SK-N-DZ (cell line): ENCODE measurements at places on chromosomes 1 and 21.

DNA sequence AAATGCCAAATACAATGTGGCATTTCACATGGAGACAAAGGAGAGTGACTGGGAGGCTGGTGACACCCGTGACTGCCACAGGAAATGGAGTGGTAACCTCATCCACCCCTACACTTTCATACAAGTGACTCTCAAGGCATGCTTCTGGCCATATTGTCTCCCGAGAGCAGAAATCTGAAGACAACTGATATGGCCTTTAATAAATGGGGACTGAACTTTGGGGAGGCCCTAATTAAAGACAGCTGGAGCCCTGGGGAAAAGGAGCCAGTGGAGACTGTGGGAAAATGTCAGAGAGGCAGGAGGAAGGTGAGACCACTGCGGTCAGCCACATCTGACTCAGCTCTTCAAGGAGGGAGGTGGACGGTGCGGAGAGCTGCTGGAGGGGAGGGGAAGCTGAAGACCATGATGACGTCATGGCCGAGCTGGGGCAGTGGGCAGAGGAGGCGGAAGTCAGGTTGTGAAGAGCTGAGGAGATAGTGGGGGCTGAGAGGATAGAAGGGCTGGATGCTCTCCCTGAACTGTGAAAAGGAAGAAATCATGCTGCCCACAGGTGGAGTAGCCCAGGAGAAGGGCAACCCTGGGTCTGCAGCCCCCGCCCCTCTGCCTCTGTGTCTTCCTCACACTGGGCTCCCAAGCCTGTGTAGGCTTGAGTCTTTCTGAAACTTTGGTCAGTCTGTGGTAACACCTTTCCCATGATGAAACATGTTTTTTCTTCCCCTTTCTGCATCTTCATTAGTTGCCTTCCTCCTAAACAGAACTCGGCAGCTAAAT is 14.0 kb upstream of the NCF2 start:
- peak; percentile 28 for DNase-seq

GRCh38 chr1:17606826-17607440 is 67.4 kb downstream of the ARHGEF10L start:
- peak; percentile 55 for DNase-seq

- DNase-seq, result no peak
These were observed 49.6 kb upstream of the LBR start for GRCh38 chr1:225477296-225477911.

DNA sequence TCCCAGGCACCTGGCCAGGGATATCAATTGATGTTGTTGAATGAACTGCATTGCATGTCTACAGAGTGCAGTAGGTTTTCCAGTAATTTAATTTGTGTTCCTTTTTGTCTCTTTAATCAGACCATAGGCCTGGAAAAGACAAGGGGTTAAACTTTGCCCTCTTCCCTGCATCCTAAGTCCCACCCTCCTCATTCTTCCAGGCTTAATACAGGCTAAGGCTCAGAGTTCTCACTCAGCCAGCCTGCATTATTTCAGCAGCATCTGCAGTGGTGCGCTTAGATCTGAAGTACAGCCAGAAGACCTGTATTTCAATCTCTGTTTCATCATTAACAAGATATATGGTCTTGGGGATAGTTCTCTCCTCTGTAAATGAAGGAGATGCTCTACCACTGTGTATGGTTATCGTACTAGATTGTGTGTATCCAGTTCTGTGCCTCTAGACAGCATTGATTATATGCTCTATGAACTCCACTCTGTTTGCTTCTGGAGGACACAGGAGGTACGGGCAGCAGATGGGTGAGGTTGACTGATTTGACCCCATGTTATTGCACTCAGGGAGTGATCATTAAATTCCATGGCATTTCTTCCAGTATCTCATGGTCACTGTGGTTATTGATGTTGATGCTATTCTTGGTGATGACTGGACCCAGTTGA is 286.1 kb downstream of the RPS6KC1 start:
- DNase-seq, result no peak

DNA sequence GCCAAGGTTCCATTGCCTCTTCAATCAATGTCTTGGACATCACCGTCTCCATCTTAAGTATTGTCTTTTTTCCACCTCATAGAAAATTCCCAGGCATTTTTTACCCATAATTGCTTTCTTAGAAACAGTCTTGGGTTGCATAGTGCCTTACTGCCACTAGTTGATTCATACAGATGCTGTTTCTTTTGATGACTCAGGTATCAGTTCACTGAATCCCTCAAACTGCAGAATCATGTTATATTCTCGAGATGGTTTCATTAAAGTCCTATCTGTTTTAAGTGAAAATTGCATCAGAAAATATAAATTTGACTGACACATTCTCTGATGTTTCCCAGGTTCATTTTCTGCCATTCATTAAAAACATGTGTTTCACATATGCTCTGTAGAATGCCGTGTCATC is 1489.1 kb downstream of the BRINP3 start:
- peak; percentile 32 for DNase-seq

GRCh38 chr1:6205849-6206519 is at the start of gene RNF207:
TSS of gene RNF207 (plus strand) at chr1:6206119. CDS start at chr1:6206536, 417 bp downstream.
- no peak for DNase-seq
